ENCODE measurements at places on chromosomes 5 and 9. TPM values are rescaled to one million over a fixed set of nuclear protein-coding genes. Genes with fewer than 3 reads are reported as not detected.

PLK2 gene
- 103 TPM for total RNA-seq

PCDHGB1 gene
- 1.3 TPM for total RNA-seq

FGFR4 gene
- 84.8 TPM for total RNA-seq

ANXA6 gene
- 370 TPM for total RNA-seq

IER5L gene
- total RNA-seq = 7.2 TPM

LRSAM1 gene
- 5.8 TPM for total RNA-seq

AP3S1 gene
- total RNA-seq = 63.8 TPM

ZNF346 gene
- 16.4 TPM for total RNA-seq

UQCRQ gene
- total RNA-seq = 447 TPM
